ENCODE measurements at places on chromosomes 2 and 18.

DNA sequence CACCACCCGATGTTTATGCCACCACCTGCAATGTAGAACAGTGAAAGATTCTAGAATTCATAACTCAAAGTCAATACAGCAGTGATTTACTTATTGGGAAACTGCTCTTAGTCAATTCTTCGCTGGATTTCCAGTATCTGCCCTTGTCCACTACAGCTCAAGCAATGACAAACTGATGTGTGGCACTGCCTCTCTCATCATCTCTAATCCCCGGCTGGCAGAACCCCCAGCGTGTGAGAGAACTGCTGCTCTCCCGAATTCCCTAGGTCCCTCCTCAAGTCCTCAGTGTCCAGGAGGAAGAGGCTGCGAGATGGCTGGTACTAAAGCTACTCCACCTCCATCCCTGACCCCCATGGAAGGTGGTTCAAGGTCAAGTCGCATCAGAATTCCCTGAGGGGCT, 1.6 kb downstream of the TXNL4A start:
- no peak for DNase-seq

- DNase-seq, result no peak
Measured at GRCh38 chr18:63119647-63120046, 199.9 kb downstream of the BCL2 start.

GRCh38 chr2:190791976-190792575, 88.5 kb upstream of the GLS start:
- no peak for DNase-seq

- DNase-seq, result no peak
Measured at GRCh38 chr2:100639588-100640390, 77.0 kb downstream of the PDCL3 start.

DNA sequence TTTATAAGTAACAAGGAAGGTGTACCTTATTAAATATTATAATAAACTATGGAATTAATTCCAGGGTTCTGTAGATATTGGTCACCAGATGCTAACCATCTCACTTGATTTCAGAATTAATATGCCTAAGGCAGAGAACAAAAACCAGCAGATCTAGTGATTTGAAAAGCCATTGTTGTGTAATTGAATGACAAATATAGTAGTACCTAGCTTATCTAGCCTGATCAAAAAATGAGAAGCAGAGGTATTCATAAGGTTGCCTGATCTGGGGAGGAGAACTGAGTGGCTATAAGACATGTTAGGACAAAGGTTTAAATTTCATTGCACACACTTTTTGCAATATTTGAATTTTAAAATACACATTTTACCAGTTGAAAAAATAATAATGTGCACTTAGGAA, 132.0 kb upstream of the UBE2E3 start:
- DNase-seq, result no peak
